ENCODE measurements at places on chromosomes 1 and 21.

DNA sequence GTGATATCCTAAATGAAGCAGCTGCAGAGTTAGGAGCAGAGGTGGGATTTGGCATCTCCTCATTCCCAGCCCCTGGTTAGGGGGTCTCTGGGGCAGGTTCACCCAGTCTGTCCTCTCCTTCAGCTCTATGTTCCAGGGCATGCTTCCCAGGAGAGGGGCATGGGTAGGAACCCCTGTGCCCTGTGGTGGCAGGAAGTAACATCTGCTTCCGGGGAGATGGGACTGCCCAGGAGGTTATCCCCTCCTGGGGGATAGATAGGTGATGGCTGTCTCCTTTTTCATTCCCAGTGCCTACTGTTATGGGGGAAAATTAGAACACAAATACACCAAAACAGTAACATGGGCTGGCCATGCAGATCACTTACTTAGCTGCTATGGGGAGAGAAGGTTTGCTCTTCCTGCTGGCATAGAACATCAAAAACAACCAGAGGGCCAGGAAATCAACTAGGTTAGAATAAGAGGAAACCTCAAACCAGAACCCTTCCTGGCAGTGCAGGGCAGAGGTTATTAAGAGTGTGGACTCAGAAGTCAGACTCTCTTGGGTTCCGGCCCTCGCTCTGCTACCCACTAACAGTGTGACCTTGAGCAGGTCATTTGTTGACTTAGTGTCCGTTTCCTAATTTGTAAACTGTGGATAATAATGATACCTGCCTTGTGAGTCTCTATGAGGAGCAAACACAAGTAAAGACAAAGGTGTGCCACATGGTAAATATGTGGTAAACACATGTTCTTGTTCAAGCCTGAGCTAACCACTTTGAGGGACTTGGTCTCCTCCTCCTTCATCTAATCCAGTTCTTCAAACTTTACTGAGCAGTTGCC is 157.8 kb upstream of the JUN start:
- no peak for DNase-seq

DNA sequence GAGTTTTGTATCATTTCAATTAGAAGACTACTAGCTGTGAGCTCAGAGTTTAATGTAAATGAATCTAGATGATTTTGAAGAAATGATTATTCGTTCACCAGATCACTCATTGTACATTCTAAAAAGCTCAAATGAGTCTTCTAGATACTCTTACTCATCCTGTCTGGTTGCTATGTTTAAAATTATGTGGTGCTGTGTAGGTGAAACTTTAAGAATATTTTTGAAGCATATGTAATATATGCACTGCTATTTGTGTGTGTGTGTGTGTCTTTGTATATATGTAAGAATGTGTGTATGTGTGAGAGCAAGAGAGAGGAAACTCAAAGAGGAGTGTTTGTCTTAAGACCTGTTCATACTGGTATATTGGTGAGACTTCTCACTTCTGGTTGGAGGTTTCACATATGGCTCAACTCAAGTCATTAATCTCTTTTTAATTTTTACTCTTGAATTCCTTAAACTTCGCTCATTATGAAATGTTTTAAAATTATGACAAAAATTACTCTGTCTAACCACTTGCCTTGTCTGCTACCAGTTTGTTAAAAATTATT is 8.6 kb upstream of the C1orf105 start:
- no peak for DNase-seq

DNA sequence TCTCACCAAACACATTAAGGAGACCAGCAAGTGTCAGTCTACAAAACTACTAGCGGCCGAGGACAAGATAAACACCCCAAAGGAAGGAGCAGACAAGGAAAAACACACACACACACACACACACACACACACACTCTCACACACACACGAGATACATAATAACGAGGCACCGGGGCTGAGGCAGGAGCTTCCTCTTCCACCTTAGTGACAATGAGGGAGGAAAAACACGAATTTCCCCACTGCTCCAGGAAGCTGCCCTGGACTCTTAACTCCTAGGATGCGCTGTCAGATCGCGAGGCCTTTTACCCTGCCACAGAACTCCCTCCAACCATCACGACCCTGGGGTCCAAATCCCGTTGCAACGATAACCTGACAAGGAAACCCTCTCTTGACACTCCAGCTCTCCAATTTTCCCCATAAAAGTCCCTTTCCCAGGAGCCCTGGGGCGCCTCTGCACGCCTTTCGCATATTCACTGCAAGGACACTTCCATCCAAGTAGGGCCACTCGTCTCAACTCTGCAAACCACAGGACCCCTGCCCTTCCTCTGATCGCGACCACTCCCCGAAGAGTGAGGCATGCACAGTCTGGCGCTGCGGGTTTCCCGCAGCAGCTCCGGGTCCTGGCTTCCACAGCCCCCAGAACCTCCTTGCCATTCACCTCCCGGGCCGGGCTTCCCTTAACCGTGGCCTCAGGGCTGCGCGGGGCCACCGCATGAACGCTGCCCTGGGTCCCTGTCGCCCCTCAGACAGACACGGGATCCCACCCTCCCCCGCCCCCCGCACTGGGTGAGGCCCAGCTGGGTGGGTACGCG is 581 bp downstream of the ETV3 start:
- peak; percentile 60 for DNase-seq

DNA sequence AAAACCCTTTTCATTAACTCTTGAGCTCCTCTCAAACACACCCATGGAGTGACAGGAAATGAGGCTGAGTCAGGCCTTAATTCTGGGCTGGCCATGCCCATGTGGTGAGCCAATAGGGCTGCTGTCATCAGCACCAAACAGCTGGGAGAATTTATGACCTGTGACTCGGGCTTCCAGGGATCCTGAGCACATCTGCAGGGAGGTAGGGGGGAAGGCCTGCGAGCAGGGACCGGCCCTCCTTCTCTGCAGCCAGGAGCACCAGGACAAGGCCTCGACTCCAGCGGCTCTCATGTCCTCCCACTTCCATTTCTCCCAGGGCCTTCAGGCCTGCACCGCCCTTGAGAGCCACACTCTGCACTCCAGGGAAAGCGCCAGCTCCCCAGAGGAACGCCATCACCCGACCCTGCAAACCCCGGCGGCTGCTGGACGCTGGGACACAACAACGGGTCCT is 14.6 kb downstream of the RIPK4 start:
- peak; percentile 31 for DNase-seq

GRCh38 chr1:61642475-61643232 is 82.3 kb downstream of the TM2D1 start:
- peak; percentile 19 for DNase-seq

GRCh38 chr1:58441699-58442098 is 104.8 kb downstream of the OMA1 start:
- no peak for DNase-seq

DNA sequence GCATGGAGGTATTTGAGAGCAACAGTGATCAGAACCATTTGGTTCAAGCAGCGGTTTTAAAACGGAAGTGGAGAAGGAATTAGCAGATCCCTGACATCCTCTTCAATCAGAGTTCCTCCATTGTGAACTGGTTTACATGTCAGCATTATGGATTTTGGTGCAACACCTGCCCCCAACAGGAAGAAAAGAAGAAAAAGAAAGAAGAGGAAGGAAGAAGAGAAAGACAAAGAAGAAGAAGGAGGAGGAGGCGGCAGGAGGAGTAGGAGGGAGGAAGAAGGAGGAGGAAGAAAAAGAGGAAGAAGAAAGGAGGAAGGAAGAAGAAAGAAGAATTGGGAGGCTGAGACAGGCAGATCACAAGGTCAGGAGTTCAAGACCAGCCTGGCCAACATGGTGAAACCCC is 17.4 kb downstream of the NDUFS5 start:
- DNase-seq = no peak

DNA sequence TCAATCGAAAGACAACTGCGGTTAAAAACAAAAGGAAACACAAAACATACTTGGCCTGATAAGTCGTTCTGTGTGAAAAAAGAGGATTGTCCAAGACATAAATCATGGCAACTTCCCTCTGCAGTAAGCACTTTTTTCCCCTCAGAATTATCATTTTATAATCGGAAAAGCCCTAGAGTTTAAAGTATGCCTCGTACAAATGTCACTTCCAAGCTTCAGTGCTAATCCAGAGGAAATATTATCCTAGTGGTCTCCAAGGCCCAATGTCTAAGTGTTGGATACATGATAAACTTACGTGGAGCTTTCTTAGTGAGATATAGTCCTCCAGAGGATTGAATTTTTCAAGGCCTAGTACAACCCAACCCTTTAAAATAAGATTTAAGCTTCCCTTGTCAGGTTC is 11.2 kb upstream of the NTMT2 start:
- no peak for DNase-seq

- DNase-seq = no peak
Observed at GRCh38 chr1:217014066-217014465, 290.8 kb upstream of the ESRRG start.

DNA sequence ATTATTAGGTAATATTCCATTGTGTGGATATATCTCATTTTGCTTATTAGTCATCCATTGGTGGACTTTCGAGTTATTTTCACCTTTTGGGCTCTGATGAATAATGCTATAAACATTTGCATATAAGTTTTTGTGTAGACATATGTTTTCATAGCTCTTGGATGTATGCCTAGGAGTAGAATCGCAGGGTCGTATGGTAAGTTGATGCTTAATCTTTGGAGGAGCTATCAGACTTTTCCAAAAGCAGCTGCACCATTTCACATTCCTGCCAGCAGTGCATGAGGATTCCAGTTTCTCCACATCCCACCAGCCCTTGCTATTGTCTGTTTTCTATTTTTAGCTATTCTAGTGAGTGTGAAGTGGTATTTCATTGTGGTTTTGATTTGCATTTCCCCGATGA is 120.3 kb upstream of the TMEM51 start:
- no peak for DNase-seq

GRCh38 chr1:230758709-230759368 is 11.7 kb downstream of the CAPN9 start:
- no peak for DNase-seq

DNA sequence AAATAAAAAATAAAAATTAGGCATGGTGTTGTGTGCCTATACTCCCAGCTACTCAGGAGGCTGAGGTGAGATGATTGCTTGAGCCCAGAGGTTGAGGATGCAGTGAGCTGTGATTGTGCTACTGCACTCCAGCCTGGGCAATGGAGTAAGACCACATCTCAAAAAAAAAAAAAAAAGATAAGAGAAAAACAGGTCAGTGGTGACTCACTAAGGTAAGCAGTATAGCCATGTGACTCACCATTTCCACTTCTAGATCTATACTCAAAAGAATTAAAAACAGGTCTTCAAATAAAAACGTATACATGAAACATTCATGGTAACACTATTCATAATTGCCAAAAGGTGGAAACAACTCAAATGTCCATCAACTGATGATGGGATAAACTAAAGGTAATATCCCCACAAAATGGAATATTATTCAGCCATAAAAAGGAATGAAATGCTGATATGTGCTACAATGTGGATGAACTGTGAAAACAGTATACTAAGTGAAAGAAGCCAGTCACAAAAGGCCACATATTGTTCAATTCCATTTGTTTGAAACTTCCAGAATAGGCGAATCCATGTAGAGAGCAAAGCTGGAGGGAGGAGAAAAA is 75.1 kb downstream of the ZNF281 start:
- no peak for DNase-seq

DNA sequence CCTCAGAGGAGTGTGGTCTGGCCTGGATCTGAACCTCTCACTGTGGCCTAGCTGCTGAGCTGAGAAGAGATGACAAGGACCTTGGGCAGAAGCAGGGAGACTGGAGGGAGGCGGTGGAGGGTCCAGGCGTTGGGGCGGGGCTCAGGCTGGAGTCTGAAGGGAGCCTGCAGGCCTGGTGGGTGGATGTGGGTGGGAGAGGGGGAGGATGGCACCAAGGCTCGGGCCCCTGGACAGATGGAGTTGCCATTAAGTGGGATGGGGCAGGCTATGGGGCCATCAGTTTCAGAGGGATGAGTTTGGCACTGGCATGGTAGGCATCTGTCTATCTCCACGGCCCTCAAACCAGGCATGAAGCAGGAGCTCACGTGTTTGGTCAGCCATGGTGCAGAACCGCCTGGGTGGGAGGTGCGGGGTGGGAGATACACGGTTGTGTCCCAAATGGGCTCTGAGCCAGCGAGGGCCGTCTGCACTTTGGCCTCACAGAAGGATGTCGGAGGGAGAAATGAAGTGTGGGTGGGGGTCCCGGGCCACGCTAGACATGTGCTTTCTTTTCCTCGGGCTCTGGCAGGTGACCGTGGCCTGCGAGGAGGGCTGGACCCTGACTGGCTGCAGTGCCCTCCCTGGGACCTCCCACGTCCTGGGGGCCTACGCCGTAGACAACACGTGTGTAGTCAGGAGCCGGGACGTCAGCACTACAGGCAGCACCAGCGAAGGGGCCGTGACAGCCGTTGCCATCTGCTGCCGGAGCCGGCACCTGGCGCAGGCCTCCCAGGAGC is 23.6 kb downstream of the PCSK9 start:
- DNase-seq = no peak

DNA sequence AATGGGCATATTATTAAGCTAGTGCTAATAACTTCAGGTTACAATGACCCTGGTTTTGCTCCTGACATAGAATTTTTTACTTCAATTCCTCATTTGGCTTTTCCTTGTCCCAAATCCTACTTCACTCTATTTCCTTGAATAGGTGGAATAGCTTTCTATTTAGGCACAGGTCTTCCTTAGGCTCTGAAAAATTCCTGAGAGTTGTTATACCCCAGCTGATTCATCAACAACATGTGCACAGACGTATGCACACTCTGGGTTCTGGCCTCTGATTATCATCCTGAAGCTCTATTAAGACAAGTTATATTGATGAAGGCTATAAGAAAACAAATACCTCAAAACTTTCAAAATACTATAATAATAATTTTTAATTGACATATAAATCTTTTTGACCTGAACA is 172.4 kb downstream of the NTMT2 start:
- no peak for DNase-seq

GRCh38 chr1:87203904-87204303 is 124.8 kb upstream of the LMO4 start:
- DNase-seq = peak; percentile 66

DNA sequence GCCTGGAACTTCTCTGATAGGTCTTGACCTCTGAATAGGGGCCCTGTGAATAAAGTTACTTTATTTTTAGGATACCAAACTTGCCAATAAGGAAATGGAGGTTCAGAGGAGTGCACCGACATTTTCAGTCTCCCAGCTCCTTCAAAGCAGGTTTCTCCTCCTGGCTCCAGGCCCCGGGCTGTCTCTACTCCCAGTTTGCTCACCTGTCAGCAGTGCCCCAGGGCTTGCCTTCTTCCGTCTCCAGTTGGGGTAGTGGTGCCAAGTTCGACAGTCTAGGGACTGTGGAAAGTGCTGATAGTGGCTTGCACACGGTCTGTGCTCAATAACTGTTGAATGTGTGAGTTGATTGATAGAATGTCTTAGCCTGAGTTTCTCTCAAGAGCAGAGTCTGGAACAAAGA is 149.2 kb downstream of the ACTL8 start:
- no peak for DNase-seq

- DNase-seq = no peak
Observed at GRCh38 chr21:39612233-39613040, at the start of gene B3GALT5. B3GALT5 (plus strand) TSS chr21:39612940; CDS start chr21:39660560, 47,620 bp downstream.

- no peak for DNase-seq
Observed at GRCh38 chr1:173220157-173220556, 13.0 kb upstream of the TNFSF4 start.

All from suppressor macrophage treated with lipopolysaccharide for 4 hours (primary cell).